ENCODE measurements at places on chromosomes 6 and 20. TPM values are rescaled to one million over a fixed set of nuclear protein-coding genes. Genes with fewer than 3 reads are reported as not detected.

CCR6 gene
- total RNA-seq, result not detected

GRCh38 chr6:91613481-91613880 lies 1026.6 kb upstream of the MAP3K7 start:
- no peak for DNase-seq

DNA sequence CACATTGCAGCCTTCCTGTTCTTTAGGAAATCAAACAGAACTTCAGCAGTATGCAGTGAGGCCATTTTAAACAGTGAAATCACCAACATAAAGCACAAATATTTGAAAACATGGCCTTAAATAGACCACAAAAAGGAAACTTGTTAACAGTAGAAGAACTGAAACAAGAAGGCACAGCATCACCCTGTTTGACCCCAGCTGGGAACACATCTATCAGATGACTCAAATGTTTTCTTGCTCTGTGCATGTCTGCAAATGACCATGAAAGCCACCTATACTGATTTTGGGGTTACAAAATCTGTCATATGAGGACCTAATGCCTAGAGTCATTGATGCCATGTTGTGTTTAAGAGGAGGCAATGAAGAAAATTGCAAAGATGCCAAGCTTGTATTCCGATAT lies 123.8 kb upstream of the ADGRF1 start:
- DNase-seq, result no peak

DNA sequence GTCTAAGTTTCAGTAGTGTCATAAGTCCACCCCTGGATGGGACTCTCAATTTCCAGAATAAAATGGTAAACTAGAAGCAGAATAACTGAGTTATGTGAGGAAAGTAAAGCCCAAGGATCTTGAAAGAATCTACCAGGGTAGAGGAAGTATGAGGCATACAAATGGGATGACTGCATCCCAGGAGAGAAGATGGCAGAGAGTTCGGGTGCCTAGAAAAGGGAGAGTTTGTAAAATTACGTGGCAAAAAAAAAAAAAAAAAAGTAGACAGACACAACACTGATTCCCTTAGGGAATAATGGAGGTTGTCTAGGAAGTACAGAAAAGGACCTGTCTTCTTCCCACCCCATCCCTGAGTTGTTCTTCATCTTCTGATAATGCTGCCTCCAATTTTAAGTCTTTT lies 3.4 kb downstream of the GABBR1 start:
- DNase-seq, result no peak

DNA sequence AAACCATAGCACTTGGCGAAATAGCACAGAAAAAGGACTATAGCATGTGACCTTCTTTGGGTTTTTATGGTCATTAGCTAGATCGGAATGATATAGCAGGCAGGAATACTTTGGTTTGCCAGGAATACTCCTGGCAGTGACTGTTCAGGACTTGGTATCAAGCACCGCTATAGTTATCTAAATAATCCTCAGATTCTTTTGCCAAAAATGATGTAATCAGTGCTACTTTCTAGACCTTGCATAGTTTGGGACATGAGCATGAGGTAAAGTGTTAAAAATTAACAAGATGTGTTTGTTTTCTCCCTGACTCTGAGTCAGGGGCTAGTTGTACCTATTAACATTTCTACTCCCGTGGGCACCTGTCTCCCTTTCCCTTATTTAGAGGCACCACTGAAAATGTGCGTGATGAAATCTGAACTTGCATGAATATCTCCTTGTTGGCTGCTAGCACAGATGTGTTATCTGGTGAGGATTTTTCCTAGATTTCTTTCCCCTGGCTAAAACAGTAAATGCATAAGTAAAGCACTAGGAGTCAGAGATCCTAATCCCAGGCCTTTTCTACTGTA lies 511.0 kb downstream of the CDKAL1 start:
- DNase-seq, result no peak

Measured in Peyer's patch (tissue), 4 donors.